ENCODE measurements at places on chromosomes 12 and 14.

GRCh38 chr12:5691943-5692342, 253.1 kb downstream of the ANO2 start:
- DNase-seq = no peak

- DNase-seq = peak; percentile 74
Observed at GRCh38 chr12:10363914-10364814, 25.7 kb downstream of the KLRK1 start.

DNA sequence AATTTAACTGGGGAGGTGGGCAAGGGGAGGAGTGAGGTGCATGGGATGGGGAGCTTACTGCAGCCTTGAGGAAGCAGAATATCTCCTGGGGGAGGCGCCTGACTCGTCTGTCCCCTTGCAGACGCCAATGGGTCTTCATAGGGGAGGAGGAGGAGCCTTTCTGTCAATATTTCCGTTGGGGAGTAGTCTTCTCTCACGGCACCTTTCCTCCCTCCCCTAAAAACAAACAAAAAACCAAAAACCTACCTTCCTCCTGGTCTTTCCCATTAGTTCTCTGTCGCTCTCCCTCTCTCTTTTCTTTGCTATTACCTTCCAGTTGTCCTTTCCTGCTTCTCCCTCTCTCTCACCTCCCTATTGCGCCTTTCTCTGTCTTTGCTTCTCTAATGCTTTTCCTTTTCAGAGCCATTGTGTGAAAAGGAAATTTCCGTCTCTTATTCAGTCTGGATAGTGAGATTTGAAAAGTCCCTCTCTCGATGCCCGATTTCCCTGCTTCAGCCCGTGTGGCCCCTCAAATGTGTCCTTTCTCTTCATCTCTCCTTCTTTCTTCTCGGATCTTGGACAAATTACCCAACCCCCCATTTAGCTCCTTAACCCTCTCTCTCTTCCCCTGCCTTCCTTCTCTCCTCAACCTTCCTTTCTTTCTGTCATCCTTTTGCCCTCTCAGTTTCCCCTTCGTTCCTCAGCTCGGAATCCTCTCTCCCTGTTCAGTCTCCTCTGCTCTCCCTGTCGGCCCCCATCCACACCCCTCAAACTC, 5.9 kb downstream of the GPR84 start:
- DNase-seq = no peak

DNA sequence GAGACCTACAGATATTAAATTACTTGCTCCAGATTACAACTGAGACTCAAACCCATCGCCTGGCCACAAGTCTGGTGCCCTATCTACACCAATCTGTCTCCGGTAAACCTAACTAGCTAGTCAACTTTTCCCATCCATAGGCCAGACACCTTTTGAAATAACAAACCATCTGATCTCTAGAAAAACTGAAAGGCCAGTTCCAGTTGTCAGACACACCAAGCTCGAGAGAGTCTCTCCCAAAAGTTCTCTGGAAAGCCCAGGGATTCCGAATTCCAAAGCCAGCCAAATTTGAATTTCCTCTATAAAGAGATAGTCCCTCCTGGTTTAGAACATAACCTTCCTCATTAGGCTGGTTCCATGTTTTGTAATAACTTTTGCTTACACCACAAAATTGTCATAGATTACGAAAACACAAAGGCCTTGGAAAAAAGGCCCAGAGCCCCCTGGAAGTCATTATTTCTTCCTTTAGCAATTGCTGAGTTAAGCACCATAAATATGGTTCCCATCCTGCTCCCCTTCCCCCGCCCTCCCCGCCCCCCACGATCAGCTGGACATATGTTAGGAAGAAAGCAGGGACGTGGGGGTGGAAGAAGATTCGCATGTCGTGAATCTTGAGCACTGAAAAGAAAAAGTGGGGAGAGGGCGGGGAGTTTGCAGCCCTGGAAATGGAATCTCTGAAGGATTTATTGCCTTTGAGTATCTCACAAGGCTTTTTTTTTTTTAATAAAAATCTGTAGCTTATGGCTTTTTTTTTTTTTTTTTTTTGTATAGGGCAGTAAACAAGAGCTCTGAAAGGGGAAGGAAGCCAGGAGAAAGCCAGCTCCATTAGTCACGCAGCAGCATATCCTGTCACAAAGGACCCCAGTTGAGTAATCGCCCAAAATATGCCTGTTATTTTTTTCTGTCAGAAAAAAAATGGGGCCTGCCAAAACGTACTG, 110.4 kb downstream of the ZFP36L1 start:
- DNase-seq = peak; percentile 86

DNA sequence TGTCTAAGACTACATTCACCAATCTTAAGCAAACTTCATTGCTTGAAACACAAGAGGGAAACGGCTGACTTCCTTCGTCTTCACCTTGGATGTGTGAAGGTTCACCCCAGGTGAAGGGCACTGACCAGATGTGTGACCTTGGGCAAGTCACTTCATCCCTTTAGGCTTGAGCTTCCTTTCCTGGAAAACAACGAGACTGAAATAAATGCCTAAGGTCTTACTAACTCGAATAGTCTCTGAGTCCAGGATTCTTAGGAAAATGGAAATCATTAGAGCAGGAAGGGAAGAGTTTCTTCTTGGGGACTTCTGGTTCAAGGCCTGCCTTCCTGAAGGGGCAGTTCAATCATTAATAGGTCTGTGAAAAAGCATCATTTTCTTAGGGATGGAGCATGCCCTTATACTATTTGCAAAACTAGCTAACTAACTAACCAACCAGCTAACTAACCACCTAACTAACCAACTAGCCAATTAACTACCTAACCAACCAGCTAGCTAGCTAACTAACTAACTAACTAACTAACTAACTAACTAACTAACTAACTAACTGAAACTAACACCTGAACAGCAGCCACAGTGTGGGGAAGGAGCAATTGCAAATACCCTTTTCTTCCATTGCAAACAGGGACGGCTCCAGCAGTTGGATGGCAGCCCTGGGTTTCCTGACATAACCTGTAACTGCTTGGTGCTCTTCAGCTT, 31.5 kb upstream of the EMP1 start:
- no peak for DNase-seq

GRCh38 chr14:35167496-35167895, 45.1 kb downstream of the PRORP start:
- no peak for DNase-seq

GRCh38 chr14:57769863-57770523, 95.9 kb downstream of the SLC35F4 start:
- DNase-seq = no peak

GRCh38 chr12:31246470-31246850, 79.5 kb downstream of the SINHCAF start:
- DNase-seq = no peak

DNA sequence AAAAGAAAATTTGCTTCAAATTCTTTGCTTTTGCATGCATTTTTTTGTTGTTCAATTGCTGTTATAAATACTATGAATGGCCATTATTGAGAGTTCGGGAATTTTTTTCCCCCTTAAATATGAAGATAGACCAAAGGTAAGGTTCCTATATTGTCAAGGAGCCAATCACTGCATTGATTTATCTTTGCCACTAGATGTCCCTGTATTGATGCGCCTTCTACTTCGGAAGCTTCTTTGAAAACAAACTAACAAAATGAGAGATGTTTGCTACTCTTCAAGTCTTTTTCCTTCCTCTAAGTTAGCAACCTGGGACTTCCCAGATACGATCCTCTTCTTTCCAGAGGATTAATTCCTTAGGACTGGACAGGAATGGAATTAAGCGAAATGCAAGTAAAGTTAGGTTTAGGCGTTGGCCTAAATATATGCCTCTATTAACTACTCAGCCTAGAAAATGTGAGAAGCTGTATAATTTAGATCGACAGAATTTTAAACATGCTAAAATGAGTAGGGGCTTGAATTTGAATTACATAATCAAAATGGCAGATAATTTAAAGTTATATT, 318.1 kb downstream of the AEBP2 start:
- DNase-seq = no peak

DNA sequence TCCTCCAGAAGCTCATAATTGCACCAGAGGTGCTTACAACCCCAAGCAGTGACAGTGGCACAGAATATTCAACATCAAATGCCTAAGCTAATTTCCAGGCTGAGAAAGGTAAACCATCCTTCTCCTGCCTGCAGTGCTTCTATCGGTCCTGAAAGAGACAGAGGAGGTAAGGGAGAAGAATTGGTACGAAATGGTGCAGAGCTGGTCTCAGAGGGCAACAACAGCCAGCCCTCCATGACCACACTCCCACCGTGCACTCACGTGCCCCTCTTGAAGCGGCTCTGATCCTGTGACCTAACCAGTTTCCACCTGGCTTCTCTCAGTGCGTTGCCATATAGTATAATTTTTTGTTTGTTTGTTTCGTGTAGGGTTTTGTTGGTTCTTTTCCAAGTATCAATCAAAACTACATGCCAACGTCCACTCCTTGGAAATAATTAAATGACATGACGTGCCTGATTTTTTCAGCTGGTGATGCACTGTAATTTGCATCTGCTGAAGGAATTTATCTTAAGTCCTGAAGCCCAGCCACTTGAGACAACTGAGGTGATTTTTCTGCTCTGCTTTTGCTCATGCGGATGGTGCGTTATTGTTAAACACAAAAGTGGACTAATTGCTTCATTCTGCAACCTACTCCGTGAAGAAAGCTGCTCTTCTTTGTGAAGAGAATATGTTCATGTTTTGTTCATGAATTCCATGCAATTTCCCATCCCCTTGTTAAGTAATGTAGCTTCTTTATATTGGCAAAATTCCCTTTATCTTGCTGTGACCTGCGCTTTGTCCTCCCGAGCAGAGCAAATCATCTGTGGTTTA, 1.3 kb upstream of the ATP2A2 start:
- DNase-seq = no peak

DNA sequence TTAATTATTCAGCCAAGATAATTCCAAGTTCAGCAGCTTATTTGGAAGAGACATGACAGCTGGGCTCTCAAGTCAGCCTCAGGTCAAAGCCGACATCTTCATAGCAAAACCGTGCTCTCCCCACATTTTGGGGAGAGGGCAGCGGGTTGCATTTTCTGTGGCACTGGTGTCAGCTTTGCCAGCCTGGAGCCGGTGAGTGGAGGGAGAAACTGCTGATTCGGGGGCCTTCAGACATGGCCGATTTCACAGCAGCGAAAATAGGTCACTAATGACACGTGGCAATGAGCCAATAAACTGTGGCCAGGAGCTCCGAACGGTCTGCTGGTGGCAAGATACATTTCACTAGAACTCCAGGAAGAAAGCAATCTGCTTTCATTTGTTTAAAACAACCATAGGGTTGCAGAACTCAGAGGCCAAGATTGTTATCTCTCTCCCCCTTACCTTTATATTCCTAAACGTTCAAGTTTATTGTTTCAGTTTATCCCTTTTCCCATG, 173.2 kb downstream of the CAND1 start:
- DNase-seq = no peak

GRCh38 chr12:7395950-7396349, 48.0 kb downstream of the CD163L1 start:
- DNase-seq = no peak
